ENCODE measurements at places on chromosomes 16 and 17. TPM values are rescaled to one million over a fixed set of nuclear protein-coding genes. Genes with fewer than 3 reads are reported as not detected.

DNA sequence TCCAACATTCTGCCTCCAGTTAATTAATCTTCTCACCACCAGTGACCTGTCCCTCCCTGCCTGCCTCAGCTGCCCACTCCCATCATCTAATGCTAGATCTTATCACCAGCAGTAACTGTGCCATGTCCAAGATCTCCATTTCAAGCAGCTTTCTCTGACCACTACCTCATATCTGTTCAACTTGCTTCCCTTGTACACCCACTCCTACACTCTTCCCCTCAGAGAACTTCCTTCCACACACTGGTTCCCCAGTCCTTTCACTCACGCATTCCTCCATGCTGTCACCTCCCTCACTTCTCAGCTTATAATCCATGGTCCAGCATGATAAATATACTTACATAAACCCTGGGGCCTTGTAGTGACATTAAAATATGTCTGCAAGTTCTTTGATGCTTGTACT is 31.8 kb upstream of the DYNLL2 start:
- DNase-seq = no peak

DNA sequence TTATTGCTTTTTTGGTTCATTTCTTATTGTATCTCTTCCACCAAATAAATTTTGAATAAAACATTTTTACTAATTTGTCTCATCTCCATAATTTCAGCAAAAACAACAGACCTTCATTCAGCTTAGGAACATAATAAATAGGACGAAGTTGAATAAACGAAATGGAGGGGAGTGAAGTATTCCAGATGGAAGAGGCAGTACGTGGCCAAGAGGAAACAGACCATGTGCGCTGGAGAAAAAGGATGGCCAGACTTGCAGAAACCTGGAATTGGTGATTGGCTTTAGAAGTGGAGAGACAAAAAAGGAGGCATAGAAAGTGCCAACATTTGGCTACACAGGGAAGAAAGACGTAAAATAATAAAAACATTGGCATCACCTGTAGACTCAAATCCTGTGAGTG is 113.5 kb downstream of the USP22 start:
- DNase-seq = no peak

The GALR2 gene
- 3.7 TPM for total RNA-seq

The CMTM1 gene
- total RNA-seq = 12.5 TPM
